Astrocyte (in vitro differentiated cells and primary cell): ENCODE measurements at places on chromosomes 1 and 21. TPM values are rescaled to one million over a fixed set of nuclear protein-coding genes. Genes with fewer than 3 reads are reported as not detected.

GRCh38 chr21:33283203-33283602, 17.0 kb downstream of the IL10RB start:
- peaks cover 8% of the 10 kb centered on the region for H3K4me1 ChIP-seq
- no peak for DNase-seq
- H3K27me3 ChIP-seq, result no peaks in the 10 kb centered on the region

DNA sequence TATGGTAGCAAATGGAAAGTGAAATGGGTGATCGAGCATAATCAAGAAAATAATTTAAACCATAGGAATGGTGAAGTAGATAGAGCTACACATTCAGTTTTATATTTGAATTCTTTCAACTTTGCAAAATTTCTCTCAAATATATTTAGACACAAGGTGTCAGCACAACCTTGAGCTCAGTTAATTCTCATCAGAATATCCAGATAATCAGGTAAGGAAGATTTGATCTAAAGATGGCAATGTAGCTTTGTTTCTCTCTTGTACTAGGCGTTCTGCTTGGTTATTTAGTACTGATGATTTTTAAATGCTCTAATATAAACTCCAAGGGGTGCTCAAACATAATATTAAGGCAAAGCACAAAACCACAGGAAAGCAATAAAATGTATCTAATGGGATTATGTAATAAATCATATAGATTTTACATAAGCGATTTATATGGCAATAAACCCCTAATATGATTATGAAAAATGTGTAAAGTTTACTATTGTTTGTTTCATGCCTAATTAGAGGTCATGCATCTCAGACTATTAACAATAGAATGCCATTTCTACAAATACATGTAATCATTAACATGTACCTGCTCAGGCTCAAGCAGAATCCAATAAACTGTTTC, 32.4 kb upstream of the SERTAD4 start:
- no peak for DNase-seq
- peaks cover 3% of the 10 kb centered on the region for H3K27me3 ChIP-seq
- no peaks in the 10 kb centered on the region for H3K4me1 ChIP-seq
- no peaks in the 10 kb centered on the region for H3K36me3 ChIP-seq
- H3K4me3 ChIP-seq, result no peak overlapping the region

DNA sequence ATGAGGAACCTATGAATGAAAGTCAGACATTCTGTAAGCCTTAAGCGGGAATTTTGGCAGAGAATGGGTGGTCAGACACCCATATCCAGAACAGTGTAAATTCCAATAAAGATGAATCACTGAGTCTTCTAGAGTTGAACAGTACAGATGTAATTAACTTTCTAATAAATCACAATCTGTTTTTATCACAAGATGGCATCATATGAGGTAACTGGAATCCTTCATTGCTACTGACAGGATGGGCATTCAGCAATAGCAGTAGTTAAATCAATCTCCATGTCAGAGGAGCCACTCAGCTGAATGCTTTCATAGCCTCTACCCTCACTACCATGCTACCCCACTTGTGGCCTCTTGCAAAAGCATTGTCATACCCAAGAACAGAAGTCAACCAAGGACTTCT, 690.3 kb downstream of the AMY1C start:
- no peak for DNase-seq
- no peak overlapping the region for H3K4me3 ChIP-seq
- H3K36me3 ChIP-seq, result no peaks in the 10 kb centered on the region
- no peak overlapping the region for H3K27ac ChIP-seq
- H3K27me3 ChIP-seq, result no peaks in the 10 kb centered on the region

DNA sequence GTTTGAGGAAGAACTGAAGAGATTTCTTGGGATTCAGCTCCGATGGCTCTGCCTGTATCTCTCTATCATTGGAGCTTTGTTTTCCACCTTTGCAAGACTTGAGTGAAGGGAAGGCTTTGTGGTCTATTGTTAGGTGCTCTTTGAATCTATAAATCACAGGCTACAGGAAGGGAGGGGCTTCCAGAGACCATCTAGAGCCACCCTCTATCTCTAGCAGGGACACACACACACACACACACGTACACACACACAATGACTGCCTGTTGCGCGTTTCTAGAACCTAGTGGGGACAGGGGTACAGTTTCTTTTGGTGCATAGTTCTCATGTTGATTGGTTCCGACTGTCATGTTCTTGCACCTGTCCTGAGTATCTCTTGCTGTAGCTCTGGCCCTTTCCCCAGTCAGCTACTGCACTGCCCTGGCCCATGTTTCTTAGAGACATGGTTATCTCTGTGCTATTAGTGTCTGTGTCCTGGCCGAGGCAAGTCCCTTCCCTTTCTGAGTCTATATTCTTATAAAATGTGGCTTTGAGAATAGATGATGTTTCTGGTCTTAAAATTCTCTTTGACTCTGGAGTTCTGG, 60.7 kb downstream of the MAN1C1 start:
- H3K27ac ChIP-seq, result no peak overlapping the region
- no peak overlapping the region for H3K4me3 ChIP-seq
- H3K4me1 ChIP-seq, result peaks cover 7% of the 10 kb centered on the region
- peaks cover 16% of the 10 kb centered on the region for H3K27me3 ChIP-seq
- no peaks in the 10 kb centered on the region for H3K36me3 ChIP-seq

- H3K4me3 ChIP-seq, result no peak overlapping the region
- no peaks in the 10 kb centered on the region for H3K27me3 ChIP-seq
- H3K27ac ChIP-seq, result no peak overlapping the region
These were observed 87.9 kb downstream of the CDC14A start for GRCh38 chr1:100440075-100440809.

- peaks cover 21% of the 10 kb centered on the region for H3K27me3 ChIP-seq
- H3K4me3 ChIP-seq, result no peak overlapping the region
- no peaks in the 10 kb centered on the region for H3K4me1 ChIP-seq
- H3K27ac ChIP-seq, result no peak overlapping the region
- no peak for DNase-seq
- H3K36me3 ChIP-seq, result no peaks in the 10 kb centered on the region
These were observed 1.3 kb downstream of the UBL4B start for GRCh38 chr1:110113551-110113950.

GRCh38 chr1:208450958-208451357, 206.8 kb upstream of the PLXNA2 start:
- H3K4me3 ChIP-seq, result no peak overlapping the region
- no peaks in the 10 kb centered on the region for H3K4me1 ChIP-seq
- no peak overlapping the region for H3K27ac ChIP-seq
- no peaks in the 10 kb centered on the region for H3K27me3 ChIP-seq

GRCh38 chr1:69475021-69475420, 92.7 kb upstream of the LRRC7 start:
- no peaks in the 10 kb centered on the region for H3K36me3 ChIP-seq
- no peak for DNase-seq
- no peaks in the 10 kb centered on the region for H3K4me1 ChIP-seq
- H3K27me3 ChIP-seq, result no peaks in the 10 kb centered on the region
- no peak overlapping the region for H3K27ac ChIP-seq

- peaks cover 4% of the 10 kb centered on the region for H3K4me1 ChIP-seq
- H3K4me3 ChIP-seq, result no peak overlapping the region
- H3K27me3 ChIP-seq, result no peaks in the 10 kb centered on the region
- H3K36me3 ChIP-seq, result no peaks in the 10 kb centered on the region
- peak; percentile 34 for DNase-seq
- no peak overlapping the region for H3K27ac ChIP-seq
These were observed 77.4 kb downstream of the APP start for GRCh38 chr21:26093122-26093521.

DNA sequence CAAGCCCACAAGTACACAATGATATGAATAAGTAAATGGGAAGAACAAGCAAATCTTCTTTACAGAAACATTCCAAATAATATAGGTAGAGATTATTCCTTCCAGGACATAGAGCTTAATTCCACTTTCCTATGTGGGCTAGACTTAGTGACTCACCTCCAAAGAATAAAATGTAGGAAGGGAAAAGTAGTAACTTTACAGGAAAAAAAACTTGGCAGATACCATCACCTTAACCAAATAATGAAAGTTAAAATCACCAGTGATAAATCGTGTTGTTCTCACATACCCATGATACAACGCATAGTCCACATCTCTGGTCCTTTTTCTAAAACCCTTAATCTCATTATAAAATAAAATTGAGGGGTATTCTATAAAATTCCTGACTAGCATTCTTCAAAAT, 260.8 kb downstream of the SPATA17 start:
- H3K27ac ChIP-seq, result no peak overlapping the region
- no peaks in the 10 kb centered on the region for H3K4me1 ChIP-seq
- no peak overlapping the region for H3K4me3 ChIP-seq
- no peaks in the 10 kb centered on the region for H3K36me3 ChIP-seq
- H3K27me3 ChIP-seq, result no peaks in the 10 kb centered on the region
- peak; percentile 68 for DNase-seq

DNA sequence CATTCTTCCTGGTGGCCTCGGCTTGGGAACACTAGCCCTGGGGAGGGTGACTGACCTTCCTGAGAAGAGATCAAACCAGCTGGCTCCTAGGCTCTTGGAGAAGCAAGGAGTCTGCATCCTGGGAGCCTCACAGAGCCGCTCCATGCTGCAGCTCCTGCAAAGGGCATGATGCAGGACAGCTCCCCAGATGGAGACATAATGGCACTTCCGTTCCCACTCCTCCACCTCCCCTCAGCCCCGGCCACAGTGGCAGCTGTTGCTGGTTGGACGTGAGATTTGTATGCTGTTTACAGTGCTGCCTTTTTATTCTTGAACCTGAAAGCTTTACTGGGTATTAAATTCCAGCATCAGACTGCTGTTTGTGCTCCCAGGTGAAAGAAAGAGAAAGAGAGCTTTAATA, 83.7 kb upstream of the CTTNBP2NL start:
- H3K4me1 ChIP-seq, result no peaks in the 10 kb centered on the region
- H3K27ac ChIP-seq, result no peak overlapping the region
- H3K4me3 ChIP-seq, result no peak overlapping the region
- peaks cover 6% of the 10 kb centered on the region for H3K27me3 ChIP-seq
- DNase-seq, result no peak

DNA sequence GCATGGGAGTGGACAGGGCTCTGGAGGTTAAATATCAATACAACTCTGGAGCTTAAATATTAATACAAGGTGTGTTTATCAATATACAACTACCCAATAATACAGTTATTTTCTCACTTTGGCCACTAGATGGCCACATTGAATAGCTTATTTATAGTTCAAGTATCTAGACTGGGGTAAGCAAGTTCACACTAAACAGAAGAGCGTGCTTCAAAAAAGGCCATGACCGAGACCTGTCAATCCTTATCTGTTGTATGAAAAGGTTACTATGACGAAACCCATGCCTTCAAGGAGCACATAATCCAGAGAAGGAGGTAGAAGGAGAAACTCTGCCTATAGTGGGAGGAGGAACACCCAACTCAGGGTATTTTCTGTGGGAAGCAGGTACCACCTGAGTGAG, 29.1 kb downstream of the CHML start:
- H3K36me3 ChIP-seq, result no peaks in the 10 kb centered on the region
- H3K27me3 ChIP-seq, result no peaks in the 10 kb centered on the region
- peak; percentile 54 for DNase-seq

- no peaks in the 10 kb centered on the region for H3K4me1 ChIP-seq
- no peaks in the 10 kb centered on the region for H3K36me3 ChIP-seq
- DNase-seq, result no peak
These were observed 37.2 kb downstream of the VAV3 start for GRCh38 chr1:107927820-107928219.

GRCh38 chr1:64856553-64856952, 109.8 kb downstream of the JAK1 start:
- no peak overlapping the region for H3K27ac ChIP-seq
- H3K4me1 ChIP-seq, result no peaks in the 10 kb centered on the region
- H3K27me3 ChIP-seq, result no peaks in the 10 kb centered on the region
- DNase-seq, result no peak
- no peak overlapping the region for H3K4me3 ChIP-seq

DNA sequence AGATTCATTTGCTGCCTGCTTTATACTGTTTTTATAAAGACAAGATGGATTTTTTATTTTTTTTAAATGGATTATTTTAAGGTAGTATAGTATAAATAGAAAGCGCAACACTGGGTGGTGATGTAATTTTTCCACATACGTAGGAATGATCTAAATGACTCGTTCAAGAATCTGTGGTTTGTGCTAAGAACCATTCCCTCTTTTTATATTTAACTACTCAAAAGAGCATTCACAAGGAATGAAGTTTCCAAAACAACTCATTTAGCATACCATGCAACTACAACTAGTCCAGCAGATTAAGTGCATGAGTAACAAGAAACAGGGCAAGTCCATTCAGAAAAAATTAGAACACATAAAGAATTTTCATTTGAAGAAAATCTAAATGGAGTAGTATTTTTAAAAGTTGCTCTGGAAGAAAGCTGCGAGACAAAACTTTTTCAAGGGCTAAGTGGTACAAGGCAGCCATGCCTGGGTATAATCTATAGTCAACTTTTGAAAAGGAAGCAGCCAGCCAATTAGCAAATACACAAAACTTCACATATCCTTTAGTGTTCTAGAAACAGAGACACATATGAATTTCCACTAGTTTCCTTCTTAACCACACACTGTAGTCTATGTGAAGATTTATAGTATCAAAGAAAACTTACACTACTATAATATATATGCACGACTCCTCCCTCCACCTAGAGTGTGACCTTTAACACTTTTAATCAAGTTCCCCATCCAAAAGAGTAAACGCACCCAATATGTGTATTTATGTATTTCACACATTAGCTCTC, 23.4 kb downstream of the GTF2B start:
- H3K27me3 ChIP-seq, result no peaks in the 10 kb centered on the region
- H3K4me3 ChIP-seq, result no peak overlapping the region
- H3K27ac ChIP-seq, result peak overlapping the region; percentile 44

DNA sequence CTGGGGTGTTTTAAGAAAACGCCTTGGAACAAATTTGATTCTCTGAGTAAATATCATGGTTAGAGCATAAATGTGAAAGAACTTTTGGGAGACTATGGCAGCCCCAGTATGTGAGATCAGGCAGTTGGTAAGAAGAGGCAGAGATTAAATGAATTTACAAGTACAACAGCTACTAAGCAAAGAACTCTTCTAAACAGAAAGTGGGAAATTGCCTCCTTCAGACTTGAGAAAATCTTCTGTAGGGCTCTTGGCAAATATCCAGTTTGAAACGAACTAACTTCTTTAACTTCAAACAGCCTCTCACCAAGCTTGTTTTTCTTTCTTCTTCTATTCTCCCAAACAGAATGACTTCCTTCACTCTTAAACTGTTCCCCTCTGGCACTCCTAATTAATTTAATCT, 337.7 kb downstream of the SIPA1L2 start:
- H3K27me3 ChIP-seq, result no peaks in the 10 kb centered on the region
- no peaks in the 10 kb centered on the region for H3K4me1 ChIP-seq
- no peak overlapping the region for H3K27ac ChIP-seq
- no peak for DNase-seq

- DNase-seq, result peak; percentile 79
- H3K4me3 ChIP-seq, result no peak overlapping the region
- no peaks in the 10 kb centered on the region for H3K36me3 ChIP-seq
- peaks cover 16% of the 10 kb centered on the region for H3K27me3 ChIP-seq
These were observed 150.2 kb downstream of the PRDM16 start for GRCh38 chr1:3219005-3219790.

GRCh38 chr1:11534846-11535245, 55.9 kb downstream of the DISP3 start:
- H3K4me1 ChIP-seq, result no peaks in the 10 kb centered on the region
- H3K36me3 ChIP-seq, result no peaks in the 10 kb centered on the region
- no peak overlapping the region for H3K4me3 ChIP-seq

The MYBPHL gene
- not detected in 2 replicates for total RNA-seq

The ITLN2 gene
- total RNA-seq, result not detected in 2 replicates

The PROX1 gene
- 1.9 and 4.8 TPM in 2 replicates for total RNA-seq

The LAD1 gene
- total RNA-seq, result 0.29 and 1.2 TPM in 2 replicates

The TTF2 gene
- total RNA-seq, result 16.6 and 23.4 TPM in 2 replicates

The BSND gene
- not detected in 2 replicates for total RNA-seq

The PAPPA2 gene
- total RNA-seq, result 19.0 and 21.5 TPM in 2 replicates

The CHAF1B gene
- total RNA-seq, result 2.8 and 3.0 TPM in 2 replicates

The ADORA1 gene
- 2.2 and 5.7 TPM in 2 replicates for total RNA-seq

The FMOD gene
- not detected in 2 replicates for total RNA-seq

The KCNAB2 gene
- total RNA-seq, result 3.1 and 4.4 TPM in 2 replicates

The THEM5 gene
- not detected in 2 replicates for total RNA-seq
